ENCODE measurements at places on chromosomes 5 and 9. TPM values are rescaled to one million over a fixed set of nuclear protein-coding genes. Genes with fewer than 3 reads are reported as not detected.

Gene FGD3
- total RNA-seq: not detected

DNA sequence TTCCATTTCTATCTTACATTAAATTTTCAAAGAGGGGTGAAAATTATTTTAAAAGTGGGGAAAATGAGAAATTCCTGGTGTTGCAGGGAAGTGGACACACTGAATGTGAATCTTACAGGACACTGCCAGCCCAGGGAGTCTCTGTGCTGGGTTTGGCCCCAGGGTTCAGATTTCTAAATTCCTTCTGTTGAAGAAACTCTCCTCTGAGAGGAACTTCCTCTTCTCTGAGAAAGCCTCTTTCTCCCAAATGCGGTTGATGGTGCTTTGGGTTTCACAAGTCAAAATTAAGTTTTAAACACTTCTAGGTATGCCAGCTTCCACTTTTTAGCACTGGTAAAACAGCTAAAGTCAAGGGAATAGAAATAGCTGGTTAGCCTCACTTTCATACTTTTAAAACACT, 317.9 kb upstream of the ITGA1 start:
- no peak for DNase-seq

Gene SMIM15
- total RNA-seq: 41.5 TPM

Gene CEL
- total RNA-seq: 0.27 TPM

- no peak for DNase-seq
These were observed 284.1 kb upstream of the GRAMD2B start for GRCh38 chr5:126139086-126139485.

GRCh38 chr9:133996531-133997520, 4.7 kb upstream of the VAV2 start:
- no peak for DNase-seq

GRCh38 chr9:108271646-108272348, 584.0 kb downstream of the ACTL7B start:
- peak; percentile 77 for DNase-seq

DNA sequence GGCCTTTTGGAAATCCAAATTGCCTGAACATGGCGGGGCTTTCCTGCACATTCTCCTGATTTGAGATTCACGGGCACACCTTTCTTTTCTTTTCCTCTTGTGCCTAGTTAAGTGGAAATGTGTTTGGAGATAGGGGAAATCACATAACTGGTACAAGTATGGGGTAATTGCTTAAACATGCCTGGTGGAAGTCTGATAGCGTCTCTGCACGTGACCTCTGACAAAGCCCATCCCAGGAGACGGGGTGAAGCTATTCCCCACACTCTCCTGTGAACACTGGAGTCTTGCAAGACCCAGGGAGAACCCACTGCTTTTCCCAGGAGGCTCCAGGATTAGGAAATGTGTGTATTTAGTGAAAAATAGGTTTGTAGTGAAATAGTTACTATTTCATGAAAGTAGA, 2.9 kb upstream of the REEP2 start:
- no peak for DNase-seq

Gene CFAP90
- not detected for total RNA-seq

Data from fibroblast of the aortic adventitia (primary cell).